ENCODE measurements at places on chromosomes 3 and 15.
A peak's percentile ranks its signal among the peaks of the same experiment; 100 is the strongest.

- DNase-seq, result no peak
These were observed 32.9 kb downstream of the EPHB3 start for GRCh38 chr3:184594371-184595001.

DNA sequence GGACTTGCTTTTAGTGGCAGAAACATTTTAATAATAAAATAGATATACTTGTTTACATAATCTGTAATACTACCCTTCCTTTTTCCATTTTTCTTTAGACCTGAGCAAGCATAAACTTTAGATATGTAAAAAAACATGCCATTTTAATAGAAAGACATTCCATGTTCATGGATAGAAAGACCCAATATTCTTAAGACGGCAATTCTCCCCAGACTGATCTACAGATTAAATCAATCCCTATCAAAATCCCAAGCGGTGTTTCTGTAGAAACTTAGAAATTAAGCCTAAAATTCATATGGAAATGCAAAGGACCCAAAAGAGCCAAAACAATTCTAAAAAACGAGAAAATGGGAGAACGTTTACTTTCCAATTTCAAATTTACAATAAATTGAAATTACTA lies 11.6 kb downstream of the MRPS25 start:
- no peak for DNase-seq

DNA sequence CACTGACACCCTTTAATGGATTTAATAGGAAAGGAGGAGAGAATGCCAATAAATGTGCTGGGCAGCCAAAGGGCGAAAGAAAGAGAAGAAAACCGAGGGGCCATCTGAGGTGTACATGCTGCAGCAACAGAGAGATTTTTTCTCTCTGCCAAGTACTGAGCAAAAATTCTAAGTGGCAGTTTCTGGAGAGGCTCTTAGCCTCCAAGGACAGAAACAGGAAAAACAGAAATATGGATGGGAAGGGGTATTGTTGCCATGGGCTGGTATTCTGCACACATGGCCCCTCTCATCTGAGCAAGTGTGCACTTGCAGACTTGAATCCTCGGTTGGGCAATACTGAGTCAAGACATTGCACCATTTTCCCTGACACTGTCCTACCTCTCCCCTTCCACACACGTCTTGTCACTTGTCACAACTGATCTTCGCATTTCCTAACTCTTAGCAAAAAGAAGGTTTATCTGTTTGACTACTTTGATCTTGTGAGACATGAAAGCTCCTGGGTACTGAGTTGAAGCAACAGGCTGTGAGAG lies 73.9 kb downstream of the PRICKLE2 start:
- DNase-seq, result no peak

DNA sequence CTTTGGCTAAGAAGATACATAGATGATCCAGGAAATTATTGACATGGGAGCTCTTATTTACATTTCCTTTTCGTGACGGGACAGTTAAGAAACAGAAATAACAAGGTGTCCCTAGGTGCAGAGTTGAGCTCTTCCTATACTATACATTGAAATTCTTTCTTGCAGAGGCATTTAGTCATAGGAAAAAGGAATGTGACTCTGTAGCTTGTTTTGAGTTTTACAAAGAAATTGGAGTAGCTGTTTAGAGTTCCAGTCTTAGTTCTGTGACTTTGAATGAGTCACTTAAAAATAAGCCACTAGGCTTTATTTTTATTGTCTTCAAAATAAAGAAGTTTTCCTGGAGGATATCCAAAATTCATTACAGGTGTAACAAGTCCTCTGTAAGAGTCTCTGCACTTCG lies 723.5 kb upstream of the SGO1 start:
- DNase-seq, result no peak

DNA sequence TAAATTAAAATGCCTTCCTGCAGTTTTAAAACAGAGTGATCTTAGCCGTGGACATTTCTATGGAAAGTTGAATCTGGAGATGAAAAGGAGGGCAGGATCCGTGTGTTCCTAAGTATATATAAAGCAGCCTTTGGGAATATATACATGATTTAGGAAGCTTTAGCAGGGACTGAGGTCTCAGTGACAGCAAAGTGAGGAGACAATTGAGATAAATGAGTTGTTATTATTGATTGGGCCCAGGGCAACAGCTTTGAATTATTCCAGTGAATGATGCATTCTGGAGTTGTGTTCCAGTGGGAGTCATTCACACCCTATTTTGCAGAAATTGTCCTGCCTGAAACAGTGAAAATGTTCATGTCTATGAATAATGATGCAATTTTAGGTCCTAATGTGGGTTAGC lies 281.4 kb downstream of the BCHE start:
- DNase-seq, result no peak

DNA sequence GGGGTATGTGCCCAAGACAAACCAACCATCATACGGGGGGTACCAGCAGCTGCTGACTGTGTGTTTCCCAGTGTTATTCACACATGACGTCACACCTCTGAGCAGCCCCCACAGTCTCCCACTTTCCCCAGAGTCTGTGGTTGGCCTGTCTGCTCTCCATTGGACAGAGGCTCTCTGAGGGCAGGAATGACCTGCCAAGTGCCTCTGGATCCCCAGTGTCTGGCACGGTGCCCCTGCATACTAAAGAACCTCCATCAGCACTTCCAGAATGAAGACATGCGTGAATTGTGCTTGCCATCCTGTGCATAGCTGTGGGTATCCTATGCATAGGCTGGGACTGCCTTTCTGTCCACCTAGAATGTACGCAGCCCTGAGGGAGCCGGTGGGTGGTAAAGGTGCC lies 3.5 kb upstream of the CCDC9B start:
- no peak for DNase-seq

- DNase-seq, result no peak
These were observed 191.3 kb downstream of the ZMAT3 start for GRCh38 chr3:178880274-178880673.

- DNase-seq, result no peak
These were observed 47.6 kb upstream of the MED12L start for GRCh38 chr3:151037746-151038477.

GRCh38 chr3:37892927-37893600 lies 31.4 kb downstream of the CTDSPL start:
- DNase-seq, result no peak

- DNase-seq, result peak; percentile 4
These were observed 462 bp downstream of the IGDCC3 start for GRCh38 chr15:65377105-65377975.

GRCh38 chr15:90345857-90346256 lies 6.2 kb upstream of the ZNF774 start:
- no peak for DNase-seq

DNA sequence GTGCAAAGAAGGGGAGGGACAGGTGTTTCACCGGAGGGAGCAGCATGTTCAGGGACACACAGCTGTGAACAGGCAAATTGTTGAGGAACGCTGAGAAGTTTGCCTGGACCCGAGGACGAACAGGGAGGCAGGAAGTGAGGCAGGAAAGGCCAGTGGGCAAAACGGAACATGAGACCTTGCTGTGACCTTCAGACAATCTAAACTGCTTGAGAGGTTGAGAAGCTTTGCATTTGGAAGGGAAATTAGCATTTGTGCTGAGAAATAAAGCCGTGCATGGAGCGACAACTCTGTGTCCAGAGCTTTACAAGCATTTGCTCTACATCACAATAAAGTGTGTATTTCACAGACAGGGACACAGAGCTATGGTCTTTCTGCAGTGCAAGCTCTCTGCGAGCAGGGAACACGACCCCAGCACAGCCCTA lies 47.9 kb downstream of the CDC25A start:
- DNase-seq, result no peak

- DNase-seq, result no peak
These were observed 415.8 kb upstream of the SEMA6D start for GRCh38 chr15:47301481-47301880.
